ENCODE measurements at places on chromosomes 12 and 14.

DNA sequence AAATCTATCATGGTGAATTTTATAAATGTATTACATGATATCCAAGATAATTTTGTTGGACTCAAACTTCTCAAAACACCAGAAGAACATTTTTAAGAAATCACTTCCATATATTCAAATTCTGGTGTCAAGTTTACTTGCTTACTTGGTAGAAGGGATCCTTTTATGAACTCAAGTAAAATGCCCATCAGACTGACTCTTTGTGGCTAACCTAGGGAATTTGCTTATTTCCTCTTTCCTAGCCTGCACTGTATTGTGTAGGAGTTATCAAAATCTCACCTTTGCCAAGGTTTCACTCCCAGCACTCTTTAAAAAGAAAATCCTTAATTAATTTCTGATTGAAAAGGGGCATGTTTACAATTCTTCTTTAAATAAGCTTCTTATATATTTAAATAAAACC is 196.5 kb downstream of the DUSP6 start:
- DNase-seq: no peak

DNA sequence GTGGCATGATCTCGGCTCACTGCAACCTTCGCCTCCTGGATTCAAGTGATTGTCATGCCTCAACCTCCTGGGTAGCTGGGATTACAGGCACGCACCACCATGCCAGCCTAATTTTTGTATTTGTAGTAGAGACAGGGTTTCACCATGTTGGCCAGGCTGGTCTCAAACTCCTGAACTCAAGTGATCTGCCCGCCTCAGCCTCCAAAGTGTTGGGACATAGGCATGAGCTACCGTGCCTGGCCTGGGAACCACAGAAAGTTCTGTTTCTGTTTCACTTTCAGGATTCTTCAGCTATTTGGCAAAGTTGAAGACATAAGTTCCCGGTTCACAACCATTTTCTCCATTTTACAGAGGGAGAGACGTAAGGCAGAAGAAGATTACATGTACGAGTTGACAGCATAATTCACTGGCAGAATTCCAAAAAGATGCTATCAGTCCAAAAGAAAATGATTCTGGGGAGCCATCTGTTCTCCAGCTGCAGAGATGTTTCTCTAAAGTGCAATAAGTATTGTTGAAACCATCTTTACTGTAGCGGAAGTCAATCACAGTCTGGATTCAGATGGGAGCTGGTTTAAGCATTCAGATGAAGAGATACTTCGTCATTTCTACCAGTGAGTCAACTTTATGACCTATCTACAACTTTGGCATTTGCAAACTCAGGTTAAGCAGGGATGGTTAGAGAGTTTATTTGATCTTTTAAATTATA is 8.1 kb upstream of the RNF34 start:
- no peak for DNase-seq

DNA sequence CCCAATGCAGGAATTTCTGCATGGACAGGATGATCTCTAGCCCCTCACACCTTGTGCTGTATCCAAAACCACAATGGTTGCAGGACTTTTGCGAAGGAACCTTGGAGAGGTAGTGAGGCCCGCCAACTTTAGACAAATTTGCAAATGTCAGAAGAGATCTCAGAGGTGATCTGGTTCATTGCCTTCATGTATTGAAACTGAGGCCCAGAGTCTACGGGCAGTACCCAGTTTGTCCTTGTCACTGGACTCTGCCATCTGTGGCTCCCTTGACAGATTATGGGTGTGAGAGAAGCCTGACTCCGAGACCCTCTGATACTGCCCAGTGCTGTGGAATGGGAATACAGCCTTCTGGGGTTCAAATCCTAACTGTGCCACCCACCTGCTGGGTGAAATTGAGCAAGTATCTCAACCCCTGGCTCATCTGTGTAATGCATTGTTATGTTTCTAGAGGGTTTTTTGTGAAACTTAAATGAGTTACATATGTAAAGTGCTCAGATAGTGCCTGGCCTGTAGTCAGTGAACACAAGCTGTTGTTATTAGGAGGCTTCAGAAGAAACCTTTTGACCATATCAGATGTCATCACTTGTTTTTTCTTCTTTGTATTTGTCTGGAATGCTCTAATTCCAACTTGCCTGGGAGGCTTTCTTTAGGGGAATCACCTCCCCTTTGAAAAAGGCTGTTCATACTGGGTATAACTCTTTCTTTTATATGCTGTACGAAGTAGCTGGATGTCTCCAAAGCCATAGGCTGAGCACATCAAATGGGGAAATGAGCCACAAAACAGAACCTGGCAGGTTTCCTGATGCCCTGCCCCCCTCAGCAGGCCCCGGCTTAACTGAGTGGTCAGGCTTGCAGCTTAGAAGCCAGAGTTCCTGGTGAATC is 71.4 kb upstream of the SRSF5 start:
- DNase-seq: no peak

GRCh38 chr14:19801118-19801464 is 2.5 kb upstream of the OR4N2 start:
- no peak for DNase-seq

DNA sequence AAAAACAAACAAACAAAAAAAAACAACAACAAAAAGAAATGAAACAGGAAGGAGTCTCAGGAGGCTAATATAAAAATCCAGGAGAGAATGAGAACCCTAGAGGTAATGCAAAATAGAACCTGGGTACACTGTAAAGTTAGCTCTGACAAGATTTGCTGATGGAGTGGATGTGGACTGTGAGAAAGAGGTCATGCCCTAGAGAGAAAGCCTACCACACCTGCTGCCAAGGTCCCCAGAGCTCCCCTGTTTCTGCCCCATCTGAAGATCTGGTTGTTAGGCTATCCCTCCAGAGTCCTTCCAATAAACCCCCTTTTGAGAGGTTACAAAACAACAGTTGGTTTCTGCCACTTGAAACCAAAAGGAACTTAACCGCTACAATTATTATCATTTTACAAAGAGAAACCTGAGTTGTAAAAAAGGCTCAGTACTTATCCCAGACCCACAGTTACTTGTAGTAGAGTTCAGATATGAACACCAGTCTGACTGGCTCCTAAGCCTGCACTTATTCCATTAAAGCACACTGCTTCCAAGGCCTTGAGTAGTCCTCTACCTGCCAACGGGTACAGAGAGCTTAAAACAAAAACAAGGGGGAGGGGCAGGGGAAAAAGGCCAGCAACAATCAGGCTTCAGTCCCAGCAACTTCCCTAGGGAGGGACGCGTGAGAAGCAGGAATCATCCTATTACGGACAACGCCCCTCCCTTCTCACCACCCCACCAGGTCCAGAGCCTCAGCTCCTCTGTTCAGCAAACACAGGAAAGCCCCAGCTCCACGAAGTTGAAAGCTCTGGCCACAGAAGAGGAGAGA is 27.7 kb downstream of the PPP1R13B start:
- DNase-seq: no peak

DNA sequence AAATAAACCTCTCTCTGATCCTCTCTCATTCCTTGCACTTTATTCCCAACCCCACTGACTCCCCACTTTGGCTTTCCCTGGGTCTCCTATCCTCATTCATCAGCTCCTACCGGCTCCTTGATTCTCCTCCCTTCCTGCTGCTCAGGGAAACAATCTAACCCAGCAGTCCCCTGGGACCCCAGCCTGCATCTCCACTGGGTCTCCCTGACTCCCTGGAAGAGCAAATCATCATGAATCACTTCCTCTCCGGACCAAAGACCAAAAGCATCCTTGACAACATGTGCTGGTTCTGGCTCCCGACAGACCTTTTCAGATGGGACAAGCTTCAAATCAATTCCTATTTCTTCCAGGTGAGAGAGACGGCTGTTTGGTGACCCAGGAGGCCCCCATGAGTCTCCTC is 76.6 kb downstream of the HSPB8 start:
- no peak for DNase-seq

DNA sequence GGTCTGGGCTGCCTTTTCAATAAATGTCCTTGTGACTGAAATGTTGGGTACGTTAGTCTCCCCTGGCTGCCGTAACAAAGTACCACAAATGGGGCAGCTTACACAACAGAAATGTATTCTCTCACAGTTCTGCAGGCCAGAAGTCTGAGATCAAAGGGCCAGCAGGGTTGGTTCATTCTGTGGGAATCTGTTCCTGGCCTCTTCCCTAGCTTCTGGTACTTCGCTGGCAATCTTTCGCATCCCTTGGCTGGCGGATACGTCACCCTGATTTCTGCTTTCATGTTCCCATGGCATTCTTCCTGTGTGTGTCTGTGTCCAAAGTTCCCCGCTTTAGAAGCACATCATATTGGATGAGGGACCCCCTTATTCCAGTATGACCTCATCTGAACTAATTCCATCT is 95.8 kb upstream of the NCOR2 start:
- no peak for DNase-seq

DNA sequence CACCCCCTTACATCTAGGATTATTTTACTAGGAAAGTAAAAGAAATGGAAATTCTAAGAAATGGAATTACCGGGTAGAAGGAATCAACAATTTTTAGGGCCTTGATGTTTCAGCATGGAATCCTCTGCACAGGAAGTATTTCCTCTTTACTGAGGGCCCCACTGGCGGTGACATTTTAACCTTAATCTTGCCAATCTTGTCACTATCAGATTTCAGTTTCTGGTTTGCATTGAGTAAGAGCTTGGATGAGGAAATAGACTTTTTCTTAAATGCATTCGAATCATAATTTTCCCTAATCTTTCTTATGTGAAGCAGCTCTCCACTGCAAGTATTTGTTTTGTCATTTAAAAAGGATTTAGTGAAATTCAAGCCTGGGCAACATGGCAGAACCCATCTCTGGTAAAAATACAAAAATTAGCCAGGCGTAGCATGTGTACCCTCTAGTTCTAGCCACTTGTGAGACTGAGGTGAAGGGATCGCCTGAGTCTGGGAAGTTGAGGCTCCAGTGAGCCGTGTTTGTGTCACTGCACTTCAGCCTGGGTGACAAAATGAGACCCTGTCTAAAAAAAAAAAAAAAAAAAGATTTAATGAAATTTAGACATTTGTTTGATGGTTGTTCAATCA is 40.7 kb downstream of the TPCN1 start:
- DNase-seq: no peak

- DNase-seq: no peak
These were observed 340.1 kb downstream of the GLT1D1 start for GRCh38 chr12:129193263-129193871.

GRCh38 chr12:53053218-53054111 is 3.6 kb downstream of the TNS2 start:
- DNase-seq: peak; percentile 39

GRCh38 chr14:92382677-92383076 is 59.7 kb downstream of the SLC24A4 start:
- no peak for DNase-seq

DNA sequence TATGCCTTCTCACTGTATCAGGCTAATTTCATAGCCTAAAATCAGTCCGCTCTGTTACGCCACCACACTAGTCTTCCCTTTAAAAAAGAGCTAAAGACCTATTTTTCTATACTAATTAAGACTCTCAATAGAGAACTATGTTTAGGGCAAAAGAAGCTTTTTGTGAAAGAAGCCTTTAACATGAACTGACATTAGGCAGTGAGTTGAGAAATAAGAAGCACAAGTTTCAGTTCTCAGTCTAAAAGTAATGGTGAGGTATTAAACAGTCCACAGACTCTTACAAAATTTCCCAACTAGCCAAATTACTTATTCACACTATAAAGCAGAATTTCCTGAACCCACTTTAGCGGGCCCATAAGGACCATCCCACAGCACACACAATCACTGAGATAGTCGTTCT is 93.7 kb downstream of the SOX5 start:
- no peak for DNase-seq

GRCh38 chr14:35295845-35296161 is 3.6 kb downstream of the PSMA6 start:
- no peak for DNase-seq

DNA sequence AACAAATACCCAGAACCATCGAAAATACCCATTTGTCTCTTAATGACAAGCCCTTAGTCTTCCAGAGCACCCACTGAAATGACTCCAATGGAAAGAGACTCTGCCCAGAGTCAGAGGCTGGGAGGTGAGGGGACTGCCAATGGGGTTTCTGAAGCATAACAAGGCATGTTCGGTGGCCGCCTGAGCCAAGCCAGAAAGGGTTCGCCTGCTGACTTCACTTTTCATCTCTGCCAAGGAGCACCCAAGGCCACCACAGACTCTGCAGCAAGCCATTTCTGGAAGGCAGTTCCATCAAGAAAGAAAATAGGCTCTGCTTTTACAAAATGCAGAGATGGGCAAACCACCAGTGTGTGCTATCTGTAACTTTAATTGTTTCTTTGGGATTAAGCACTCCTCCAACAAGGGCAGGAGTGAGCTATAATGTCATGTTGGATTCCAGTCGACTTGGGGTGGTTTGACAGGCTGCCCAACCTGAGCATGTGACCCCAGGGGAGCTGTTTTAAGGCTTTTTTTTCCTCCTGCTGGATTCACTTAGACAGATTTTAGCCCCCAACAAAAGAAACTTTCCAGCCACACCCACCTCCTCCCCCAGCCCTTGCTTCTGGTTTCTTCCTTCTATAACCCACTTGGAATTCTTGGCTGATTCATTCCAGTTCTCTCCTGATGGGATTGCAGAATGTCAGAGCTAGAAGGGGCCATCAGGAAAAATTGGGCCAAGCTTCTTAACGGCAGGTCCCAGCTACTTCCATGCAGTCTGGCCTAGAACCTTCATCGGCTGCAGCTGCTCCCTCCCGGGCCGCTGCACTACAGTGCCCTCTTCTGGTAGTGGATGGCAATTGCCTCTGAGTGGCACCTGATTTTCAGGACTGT is 24.1 kb downstream of the CKAP4 start:
- peak; percentile 49 for DNase-seq

- no peak for DNase-seq
These were observed 95.7 kb downstream of the SAMD4A start for GRCh38 chr14:54662491-54663133.

DNA sequence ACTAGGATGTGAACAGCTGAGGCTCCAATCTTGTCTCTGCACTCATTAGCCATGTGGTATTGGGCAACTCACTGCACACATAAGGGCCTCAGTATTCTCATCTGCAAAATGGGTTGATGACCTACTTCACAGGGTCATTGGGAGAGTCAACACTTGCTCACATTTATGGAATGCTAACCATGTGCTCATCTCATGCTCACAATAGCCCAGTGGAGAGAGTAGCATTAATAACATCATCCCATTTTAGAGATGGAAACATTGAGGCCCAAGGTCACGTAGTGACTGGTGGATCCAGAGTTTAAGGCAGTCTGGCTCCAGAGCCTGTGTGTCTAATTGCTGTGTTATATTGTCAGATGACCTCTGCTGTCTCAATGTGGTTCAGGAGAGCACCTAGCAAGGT is 270.2 kb upstream of the SRRM4 start:
- no peak for DNase-seq

GRCh38 chr12:48021485-48022179 is 17.4 kb upstream of the COL2A1 start:
- no peak for DNase-seq

GRCh38 chr12:42587601-42588523 is 1.7 kb downstream of the PRICKLE1 start:
- DNase-seq: no peak

DNA sequence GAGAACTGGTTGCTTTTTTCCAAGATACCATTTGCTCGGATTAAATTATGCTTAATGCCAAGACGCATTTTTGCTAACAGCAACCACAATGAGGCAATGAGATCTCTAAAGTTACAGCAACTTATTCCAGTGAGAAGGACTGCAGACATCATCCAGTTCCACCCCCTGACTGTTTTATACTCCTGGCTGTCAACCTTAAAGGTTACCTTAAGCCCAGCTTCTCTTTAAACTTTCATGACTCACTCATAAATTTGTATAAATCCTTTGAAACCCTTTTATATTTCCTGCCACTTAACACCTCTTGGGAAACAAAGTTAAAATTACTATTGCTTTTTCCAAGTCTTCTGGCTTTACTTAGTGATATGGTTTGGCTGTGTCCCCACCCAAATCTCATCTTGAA is 80.2 kb downstream of the TMTC1 start:
- no peak for DNase-seq

- DNase-seq: no peak
These were observed 43.3 kb downstream of the GALNT8 start for GRCh38 chr12:4763549-4763948.

- DNase-seq: no peak
These were observed 162.7 kb upstream of the AMIGO2 start for GRCh38 chr12:47242426-47242825.

Data from stimulated activated CD8-positive, alpha-beta memory T cell treated with anti-CD3 and anti-CD28 coated beads, Interleukin-15, amount 100 ng/mL, for 1 hour (primary cell).